Substantia nigra (tissue), 51 donors: ENCODE measurements at places on chromosomes 5 and 9.

GRCh38 chr5:171840711-171841522 is 55.3 kb downstream of the SMIM23 start:
- DNase-seq, result no peak

- DNase-seq, result no peak
Measured at GRCh38 chr5:56647099-56647850, 168.1 kb upstream of the MAP3K1 start.

GRCh38 chr9:117882171-117882570 is 178.0 kb downstream of the TLR4 start:
- DNase-seq, result no peak

- DNase-seq, result no peak
Measured at GRCh38 chr9:136901516-136902258, 15.4 kb downstream of the TRAF2 start.

- no peak for DNase-seq
Measured at GRCh38 chr5:65103756-65104440, 335.2 kb downstream of the CWC27 start.

GRCh38 chr5:170126626-170127025 is 20.9 kb downstream of the FOXI1 start:
- DNase-seq, result no peak

DNA sequence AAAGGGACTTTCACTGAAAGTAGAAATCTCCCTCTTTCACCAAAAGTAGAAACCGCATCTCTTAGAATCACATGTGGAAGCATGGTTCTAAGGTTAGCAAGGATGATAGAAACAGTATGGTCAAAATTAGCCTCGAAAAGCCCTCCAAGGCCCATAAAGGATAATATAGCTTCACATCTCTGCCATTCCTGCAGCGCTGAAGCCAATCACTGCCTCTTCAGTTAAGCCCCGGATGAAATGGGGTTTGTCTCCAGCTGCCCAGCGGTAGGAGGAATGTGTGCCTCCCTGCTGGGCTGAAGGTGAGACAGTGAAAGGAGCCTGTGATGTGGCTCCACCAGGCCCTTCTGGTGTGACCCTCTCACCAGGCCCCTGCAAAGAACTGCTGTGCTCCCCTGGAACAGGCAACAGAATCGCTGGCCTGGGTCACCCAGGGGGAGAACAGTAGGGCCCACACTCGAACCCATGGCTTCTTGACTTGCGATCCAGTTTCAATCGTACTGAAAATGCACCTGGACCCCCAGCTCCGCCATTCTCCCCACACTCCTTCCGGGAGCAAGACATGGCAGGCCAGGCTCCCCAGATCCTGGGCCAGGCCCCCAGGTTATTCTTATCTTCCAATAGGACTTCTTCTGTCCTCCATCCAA is 47.2 kb downstream of the CAMK2A start:
- no peak for DNase-seq

- peak; percentile 30 for DNase-seq
Measured at GRCh38 chr5:176541338-176542134, 4.3 kb upstream of the RNF44 start.

GRCh38 chr5:98163796-98164493 is 609.5 kb upstream of the RGMB start:
- DNase-seq, result no peak

GRCh38 chr5:142736247-142736632 is 33.9 kb upstream of the ARHGAP26 start:
- no peak for DNase-seq

DNA sequence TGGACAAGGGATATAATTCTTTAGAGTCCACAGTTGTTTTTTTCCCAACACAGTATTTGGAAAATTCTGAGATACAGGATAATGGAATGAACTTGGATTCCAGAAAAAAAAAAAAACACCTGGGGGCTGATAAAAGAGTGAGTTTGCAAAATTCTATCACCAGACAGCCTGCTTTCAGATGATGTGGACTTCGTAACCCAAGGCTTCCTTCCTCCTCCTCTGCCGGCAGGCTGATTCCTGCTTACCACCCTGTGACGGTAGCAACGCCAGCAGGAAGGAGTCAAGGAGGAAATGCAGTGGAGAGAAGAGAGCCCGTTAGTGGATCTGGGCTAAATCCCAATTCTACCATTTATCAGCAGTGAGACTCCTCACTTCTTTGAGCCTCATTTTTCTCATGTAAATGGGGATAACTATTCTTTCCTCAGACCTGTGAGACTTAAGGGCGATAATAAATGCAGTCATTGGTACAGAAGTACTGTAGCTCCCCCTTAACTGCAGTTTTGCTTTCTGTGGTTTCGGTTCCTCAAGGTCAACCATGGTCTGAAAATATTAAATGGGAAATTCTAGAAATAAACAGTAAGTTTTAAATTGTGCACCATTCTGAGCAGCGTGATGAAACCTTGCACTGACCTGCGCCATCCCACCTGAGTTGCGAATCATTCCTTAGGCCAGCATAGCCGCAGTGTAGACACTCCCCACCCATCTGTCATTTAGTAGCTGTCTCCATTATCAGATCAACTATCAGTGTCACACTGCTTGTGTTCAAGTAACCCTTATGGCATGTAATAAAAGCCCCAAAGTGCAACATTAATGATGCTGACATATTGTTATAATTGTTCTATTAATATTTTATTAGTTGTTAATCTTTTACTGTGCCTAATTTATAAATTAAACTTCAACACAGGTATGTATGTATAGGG is 71.4 kb downstream of the DCP2 start:
- no peak for DNase-seq

- DNase-seq, result no peak
Measured at GRCh38 chr9:94581728-94582127, 11.9 kb downstream of the FBP2 start.

DNA sequence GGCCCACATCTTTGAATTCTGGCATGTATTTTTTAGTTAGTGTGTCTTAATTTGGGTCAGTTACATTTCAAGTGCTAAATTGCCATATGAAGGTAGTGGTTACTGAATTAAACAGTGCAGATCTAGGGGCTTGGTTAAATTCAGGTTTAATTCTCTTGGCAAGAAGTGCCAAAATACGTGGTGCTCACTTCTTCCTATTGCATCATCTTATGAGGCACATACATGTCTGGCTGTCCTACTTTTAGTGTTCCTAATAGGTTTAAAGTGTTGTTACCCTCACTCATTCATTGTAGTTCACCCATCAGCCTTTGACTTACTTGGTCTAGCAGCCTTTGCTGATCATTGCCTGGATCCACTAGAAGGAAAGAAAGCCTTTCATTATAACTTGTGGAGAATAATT is 59.5 kb downstream of the RPS6 start:
- no peak for DNase-seq

DNA sequence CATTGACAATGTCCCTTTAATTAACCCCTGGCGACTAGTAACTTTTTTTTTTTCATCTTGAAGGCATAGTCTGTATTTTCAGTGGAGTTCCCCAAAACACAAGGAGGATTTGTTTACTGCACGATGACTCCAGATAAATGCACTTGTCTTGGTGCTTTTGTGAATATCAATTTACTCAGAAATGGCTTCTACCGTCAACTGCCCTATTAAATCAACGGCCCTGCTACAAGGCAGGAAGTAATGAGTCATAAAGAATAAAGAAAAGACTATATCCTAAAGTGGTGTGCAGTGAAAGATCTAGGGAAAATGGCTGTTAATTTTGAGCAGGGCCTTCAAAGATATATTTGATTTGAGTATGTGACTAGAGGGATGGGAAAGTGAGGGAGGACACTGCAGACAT is 388.3 kb upstream of the CHD1 start:
- DNase-seq, result no peak

- peak; percentile 44 for DNase-seq
Measured at GRCh38 chr9:92790542-92791527, 26.2 kb upstream of the BICD2 start.

GRCh38 chr9:94865582-94866452 is 139.3 kb downstream of the AOPEP start:
- DNase-seq, result peak; percentile 11

GRCh38 chr9:15485836-15486666 is 24.7 kb downstream of the PSIP1 start:
- DNase-seq, result no peak

- no peak for DNase-seq
Measured at GRCh38 chr9:133507246-133507965, 17.4 kb downstream of the MYMK start.
